ENCODE measurements at places on chromosomes 6 and 20.

DNA sequence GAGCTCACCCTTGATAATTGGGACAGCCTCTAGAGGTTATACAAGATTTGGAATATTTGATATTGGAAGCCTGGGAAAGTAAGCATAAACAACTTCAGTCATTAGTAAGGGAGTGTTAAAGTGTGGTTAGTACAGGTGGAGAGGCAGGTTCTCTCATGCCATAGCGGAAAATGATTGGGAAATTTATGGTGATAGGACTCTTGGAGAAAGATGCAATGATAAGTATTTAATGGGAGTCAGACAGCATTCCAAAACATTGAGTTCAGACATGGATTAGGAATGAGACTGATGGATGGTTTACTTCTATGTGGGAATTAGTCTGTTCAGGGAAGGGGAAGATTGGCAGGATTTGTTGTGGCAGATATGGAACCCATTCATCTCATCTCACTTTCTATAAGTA lies 152.7 kb downstream of the MCHR2 start:
- no peak for DNase-seq

GRCh38 chr6:20755631-20756030 lies 221.4 kb downstream of the CDKAL1 start:
- no peak for DNase-seq

DNA sequence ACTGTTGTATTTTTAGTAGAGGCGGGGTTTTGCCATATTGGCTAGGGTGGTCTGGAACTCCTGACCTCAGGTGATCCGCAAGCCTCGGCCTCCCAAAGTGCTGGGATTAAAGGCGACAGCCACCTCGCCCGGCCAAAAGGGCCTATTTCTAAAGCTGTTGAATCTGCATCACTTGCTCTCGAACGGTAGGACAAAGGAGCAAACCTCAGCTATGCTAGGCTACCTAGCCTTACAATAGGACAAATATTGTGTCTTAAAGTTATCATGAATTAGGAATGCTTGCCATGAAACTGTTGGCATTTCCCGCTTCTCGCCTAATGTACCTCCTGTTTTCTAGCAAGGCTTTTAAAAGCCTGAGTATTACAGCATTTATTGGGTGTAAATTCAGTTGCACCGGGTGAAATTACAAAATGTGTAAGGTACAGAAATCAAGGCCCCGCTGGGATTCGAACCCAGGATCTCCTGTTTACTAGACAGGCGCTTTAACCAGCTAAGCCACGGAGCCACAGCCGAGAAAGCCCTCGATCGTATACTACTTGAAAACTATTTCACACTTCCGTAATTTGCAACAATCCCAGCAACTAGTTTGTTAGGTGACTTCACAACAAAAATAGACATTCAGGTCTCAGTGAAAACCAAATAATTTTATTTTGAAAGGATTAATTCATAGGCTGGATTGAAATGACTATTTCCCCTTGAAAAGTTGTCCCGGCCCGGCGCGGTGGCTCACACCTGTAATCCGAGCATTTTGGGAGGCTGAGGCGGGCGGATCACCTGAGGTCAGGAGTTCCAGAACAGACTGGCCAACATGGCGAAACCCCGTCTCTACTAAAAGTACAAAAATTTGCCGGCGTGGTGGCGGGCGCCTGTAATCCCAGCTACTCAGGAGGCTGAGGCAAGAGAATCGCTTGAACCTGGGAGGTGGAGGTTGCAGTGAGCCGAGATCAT lies 211.6 kb upstream of the ZNF184 start:
- DNase-seq, result no peak

DNA sequence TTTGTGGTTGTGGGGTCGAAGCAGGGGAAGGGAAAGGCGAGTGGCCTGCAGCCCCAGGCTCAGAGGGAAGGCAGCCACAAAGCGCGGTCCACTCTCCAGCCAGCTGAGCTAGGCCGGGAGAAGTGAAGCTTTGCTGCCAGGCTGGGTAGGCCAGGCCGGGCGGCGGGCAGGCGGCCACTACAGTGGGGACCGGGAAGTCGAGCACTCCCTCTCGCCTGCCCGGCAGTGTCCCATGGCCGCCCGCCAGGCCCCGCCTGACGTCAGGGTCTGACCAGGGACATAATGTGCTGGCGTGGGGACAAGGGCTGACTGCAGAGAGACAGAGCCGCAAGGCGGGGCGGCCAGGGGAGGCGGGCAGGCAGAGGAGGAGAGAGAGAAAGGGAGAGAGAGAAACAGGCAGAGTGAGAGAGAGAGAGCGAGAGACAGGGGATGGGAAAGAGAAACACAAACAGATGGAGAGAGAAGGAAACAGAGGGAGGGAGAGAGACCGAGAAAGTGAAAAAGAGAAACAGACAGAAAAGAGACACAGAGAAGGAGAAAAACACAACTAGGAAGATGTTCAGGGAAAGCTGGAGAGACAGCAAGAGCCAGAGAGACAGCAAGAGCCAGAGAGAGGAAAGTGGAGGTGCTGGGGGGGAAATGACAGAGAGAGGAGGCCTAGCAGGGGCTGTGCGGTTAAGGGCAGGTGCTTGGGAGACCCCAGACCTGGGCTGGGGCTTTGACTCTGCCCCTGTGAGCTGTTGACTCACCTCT lies 94.5 kb upstream of the PTPN1 start:
- no peak for DNase-seq

- no peak for DNase-seq
These were observed 9.9 kb upstream of the MMP9 start for GRCh38 chr20:45998761-45999160.

DNA sequence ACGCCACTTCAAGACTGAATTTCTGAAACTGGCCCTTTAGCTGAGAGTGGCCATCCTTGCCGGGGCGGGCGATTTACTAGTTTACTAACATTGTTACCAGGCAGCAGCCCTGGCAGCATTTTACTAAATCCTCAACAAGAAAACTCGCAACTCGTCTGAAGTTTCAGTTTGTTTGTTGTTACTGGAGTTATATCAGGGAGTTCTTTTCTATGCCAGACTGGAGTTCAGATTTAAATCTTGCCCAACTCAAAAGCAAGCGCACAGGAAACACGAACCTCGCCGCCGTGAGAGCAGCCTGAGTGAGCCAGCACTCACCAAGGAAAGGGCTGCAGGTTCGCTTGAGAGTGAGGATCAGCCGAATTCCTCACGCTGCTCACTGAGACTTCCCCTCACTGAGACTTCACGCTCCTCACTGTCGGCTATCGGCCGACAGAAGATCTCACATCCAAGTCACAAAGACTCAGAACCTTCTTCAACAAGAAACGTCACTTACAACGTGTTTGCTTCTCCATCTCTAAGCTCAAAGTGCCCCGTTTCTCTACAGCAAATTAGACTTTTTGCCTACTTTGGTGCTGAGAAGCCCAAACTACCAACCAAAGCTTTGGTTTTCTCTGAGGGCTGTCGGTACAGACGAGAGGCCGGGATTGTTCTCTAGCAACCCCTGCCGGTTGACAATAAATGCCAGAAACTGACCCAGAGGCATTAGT lies 78.9 kb downstream of the OLIG3 start:
- no peak for DNase-seq

DNA sequence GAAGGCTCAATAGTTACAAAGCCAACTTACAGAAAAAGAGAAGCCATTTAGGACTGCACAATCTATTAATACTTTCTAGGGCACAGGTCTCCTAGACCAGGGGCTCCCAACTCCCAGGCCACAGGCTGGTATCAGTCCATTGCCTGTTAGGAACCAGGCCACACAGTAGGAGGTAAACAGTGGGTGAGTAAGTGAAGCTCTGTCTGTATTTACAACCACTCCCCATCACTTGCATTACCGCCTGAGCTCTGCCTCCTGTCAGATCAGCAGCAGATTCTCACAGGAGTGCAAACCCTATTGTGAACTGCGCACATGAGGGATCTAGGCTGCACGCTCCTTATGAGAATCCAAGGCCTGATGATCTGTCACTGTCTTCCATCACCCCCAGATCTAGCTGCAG lies 22.5 kb downstream of the TRAF3IP2 start:
- DNase-seq, result no peak

Data from NCI-H1048 (cell line).